Purkinje cell (primary cell): ENCODE measurements at places on chromosomes 5 and 9. TPM values are rescaled to one million over a fixed set of nuclear protein-coding genes. Genes with fewer than 3 reads are reported as not detected.

Gene WNT8A
- polyA plus RNA-seq, result not detected in 2 replicates

Gene DRD1
- polyA plus RNA-seq, result 10.2 and 14.1 TPM in 2 replicates

Gene CCL27
- 0.66 TPM in 1 of 2 replicates, not detected in the other for polyA plus RNA-seq

Gene GPR151
- not detected in 2 replicates for polyA plus RNA-seq

Gene ARL10
- 1.1 and 3.9 TPM in 2 replicates for polyA plus RNA-seq

Gene OSTF1
- 26.5 and 48.7 TPM in 2 replicates for polyA plus RNA-seq

Gene SECISBP2
- polyA plus RNA-seq, result 19.9 and 20.1 TPM in 2 replicates

Gene RPS23
- polyA plus RNA-seq, result 1,002 and 1,221 TPM in 2 replicates

Gene SAXO1
- polyA plus RNA-seq, result not detected in 2 replicates

Gene FOXD4L6
- 0.57 TPM in 1 of 2 replicates, not detected in the other for polyA plus RNA-seq

Gene CWC27
- 58.4 and 88.0 TPM in 2 replicates for polyA plus RNA-seq

Gene MAP1B
- polyA plus RNA-seq, result 515 and 658 TPM in 2 replicates

Gene GMCL2
- polyA plus RNA-seq, result not detected in 2 replicates

Gene CDH6
- polyA plus RNA-seq, result 14.3 and 22.3 TPM in 2 replicates

Gene HK3
- 1.5 TPM in 1 of 2 replicates, not detected in the other for polyA plus RNA-seq

Gene ERCC8
- 5.7 and 8.6 TPM in 2 replicates for polyA plus RNA-seq

Gene MTMR12
- 4.3 and 10.1 TPM in 2 replicates for polyA plus RNA-seq

Gene PPP2R2B
- 115 and 131 TPM in 2 replicates for polyA plus RNA-seq

Gene DMRT3
- not detected in 2 replicates for polyA plus RNA-seq

Gene SEMA4D
- polyA plus RNA-seq, result 2.9 and 7.2 TPM in 2 replicates

Gene SV2C
- polyA plus RNA-seq, result 50.4 and 53.8 TPM in 2 replicates

Gene SWI5
- 31.8 and 33.4 TPM in 2 replicates for polyA plus RNA-seq
